ENCODE measurements at places on chromosomes 16 and 17. TPM values are rescaled to one million over a fixed set of nuclear protein-coding genes. Genes with fewer than 3 reads are reported as not detected.

The C16orf96 gene
- 0.14 TPM for total RNA-seq

DNA sequence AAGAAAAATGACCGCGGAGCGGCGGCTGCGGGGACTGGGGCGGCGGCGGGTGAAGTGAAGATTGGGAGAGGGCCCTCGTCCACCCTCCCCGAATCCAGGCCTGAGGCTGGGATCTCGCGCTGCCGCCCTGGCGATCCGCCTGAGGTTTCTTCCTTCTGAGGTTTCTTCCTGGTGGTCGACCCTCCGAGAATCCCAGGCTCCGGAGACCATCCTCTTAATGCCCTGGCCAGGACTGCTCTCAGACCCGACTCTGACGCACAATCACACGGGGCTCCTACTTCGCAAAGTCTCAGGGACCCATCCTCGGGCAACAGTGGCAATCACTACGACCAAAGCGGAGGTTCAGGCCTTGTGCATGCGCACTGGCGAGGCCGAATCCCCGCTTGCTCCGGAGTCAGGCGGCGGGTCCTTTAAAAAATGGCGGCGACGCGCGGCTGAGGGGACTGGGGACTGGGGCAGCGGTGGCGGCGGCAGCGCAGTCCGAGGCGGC is 18.0 kb upstream of the KCNJ18 start:
- no peaks in the 10 kb centered on the region for H3K36me3 ChIP-seq
- H3K27me3 ChIP-seq: no peaks in the 10 kb centered on the region
- H3K27ac ChIP-seq: no peak overlapping the region

DNA sequence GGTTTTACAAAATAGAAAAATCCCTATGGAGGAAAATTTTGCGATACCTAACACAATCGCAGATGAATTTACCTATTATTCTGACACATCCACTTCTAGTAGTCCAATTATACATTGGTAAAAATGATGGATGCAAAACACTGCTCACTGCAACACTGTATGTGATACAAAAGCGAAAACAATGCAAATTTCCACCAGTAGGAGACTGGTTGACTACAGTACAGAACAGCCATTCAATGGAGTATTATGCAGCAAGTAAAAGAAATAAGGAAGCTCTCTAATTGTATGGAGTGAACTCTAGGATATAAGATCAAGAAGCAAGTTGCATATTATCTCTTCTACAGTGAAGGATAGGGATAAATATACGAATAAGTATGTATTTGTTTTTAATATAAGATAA is 48.5 kb downstream of the SETD6 start:
- H3K4me1 ChIP-seq: no peaks in the 10 kb centered on the region
- no peak overlapping the region for H3K4me3 ChIP-seq
- H3K36me3 ChIP-seq: peaks cover 42% of the 10 kb centered on the region

- no peaks in the 10 kb centered on the region for H3K36me3 ChIP-seq
- no peaks in the 10 kb centered on the region for H3K4me1 ChIP-seq
- no peak overlapping the region for H3K27ac ChIP-seq
- H3K4me3 ChIP-seq: no peak overlapping the region
Measured at GRCh38 chr16:56269811-56270684, 78.8 kb downstream of the GNAO1 start.

- peaks cover 22% of the 10 kb centered on the region for H3K36me3 ChIP-seq
- peak; percentile 53 for DNase-seq
- H3K4me1 ChIP-seq: peaks cover 30% of the 10 kb centered on the region
- peak overlapping the region; percentile 23 for H3K4me3 ChIP-seq
- peak overlapping the region; percentile 70 for H3K27ac ChIP-seq
Measured at GRCh38 chr17:68383443-68384321, 73.6 kb downstream of the WIPI1 start.

The AARS1 gene
- 147 TPM for total RNA-seq

- DNase-seq: no peak
- no peak overlapping the region for H3K27ac ChIP-seq
- H3K27me3 ChIP-seq: no peaks in the 10 kb centered on the region
- H3K4me1 ChIP-seq: no peaks in the 10 kb centered on the region
- H3K4me3 ChIP-seq: no peak overlapping the region
- peaks cover 1% of the 10 kb centered on the region for H3K36me3 ChIP-seq
Measured at GRCh38 chr16:59463776-59464175, 729.7 kb upstream of the GOT2 start.

The CA7 gene
- not detected for total RNA-seq

DNA sequence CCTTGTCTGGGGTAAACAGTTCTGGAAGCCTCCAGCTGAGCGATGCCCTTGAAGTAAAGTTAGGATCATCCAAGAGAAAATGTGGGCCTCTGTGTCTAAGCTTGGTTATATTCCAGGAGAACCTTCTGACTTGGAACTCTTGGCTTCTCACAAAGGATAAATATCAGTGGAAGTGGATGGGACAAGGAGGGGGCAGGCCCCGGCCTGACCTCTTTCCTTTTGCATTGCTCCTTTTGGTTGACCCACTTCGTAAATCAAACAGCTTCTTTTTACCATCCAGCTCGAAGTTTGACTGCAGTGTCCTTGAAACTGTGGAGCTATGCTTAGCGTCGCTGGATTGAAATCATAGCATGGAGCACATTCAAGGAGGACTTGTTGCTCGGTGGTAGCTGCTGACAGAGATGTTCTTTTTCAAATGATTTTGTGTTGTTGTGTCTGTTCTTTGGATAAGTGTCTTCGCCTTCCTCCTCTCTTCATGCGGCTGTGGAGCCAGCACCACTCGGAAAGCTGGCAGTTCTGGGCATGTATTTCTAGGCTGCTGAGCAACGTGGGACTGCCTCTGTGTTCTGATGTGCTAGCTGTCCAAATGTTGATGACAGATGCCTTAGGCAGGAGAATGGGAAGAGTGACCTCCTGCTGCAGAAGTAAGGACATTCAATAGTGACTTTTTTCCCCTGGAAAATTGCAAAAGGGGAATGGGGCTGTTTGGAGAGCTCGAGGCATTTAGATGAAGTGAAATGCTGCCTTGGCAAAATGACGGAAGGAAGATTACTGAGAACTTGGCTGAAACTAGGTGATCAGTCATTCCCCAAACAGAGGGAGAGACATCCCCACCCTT is 4.5 kb downstream of the MINK1 start:
- H3K36me3 ChIP-seq: peaks cover 9% of the 10 kb centered on the region
- H3K27ac ChIP-seq: no peak overlapping the region
- no peak overlapping the region for H3K4me3 ChIP-seq
- H3K4me1 ChIP-seq: peaks cover 62% of the 10 kb centered on the region
- no peak for DNase-seq
- no peaks in the 10 kb centered on the region for H3K27me3 ChIP-seq

DNA sequence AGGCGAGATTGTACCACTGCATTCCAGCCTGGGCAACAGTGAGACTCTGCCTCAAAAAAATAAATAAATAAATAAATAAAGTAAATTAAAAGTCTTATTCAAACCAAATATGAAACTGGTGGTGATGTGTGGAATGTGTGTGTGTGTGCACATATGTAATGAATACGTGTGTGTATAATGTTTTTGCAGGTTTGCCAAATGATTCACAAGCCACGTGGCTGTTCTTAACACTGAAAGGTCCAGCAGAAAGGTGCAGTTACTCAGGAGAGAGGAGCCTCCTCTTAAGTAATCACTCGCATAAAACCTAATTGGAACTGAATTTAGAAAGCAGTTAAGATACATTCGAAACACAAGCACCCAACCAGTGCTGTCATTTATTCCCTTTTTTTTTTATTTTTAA is 22.9 kb downstream of the GDE1 start:
- no peaks in the 10 kb centered on the region for H3K27me3 ChIP-seq
- H3K36me3 ChIP-seq: peaks cover 14% of the 10 kb centered on the region

- no peak overlapping the region for H3K4me3 ChIP-seq
- DNase-seq: no peak
- H3K4me1 ChIP-seq: peaks cover 2% of the 10 kb centered on the region
Measured at GRCh38 chr17:69485901-69486643, 71.6 kb downstream of the MAP2K6 start.

The CCL5 gene
- 1,249 TPM for total RNA-seq

Data from activated CD8-positive, alpha-beta memory T cell treated with anti-CD3 and anti-CD28 coated beads, Interleukin-2, amount 10 ng/mL, durations not matched to agents 7 days and 5 days (primary cell).